ENCODE measurements at places on chromosomes 5 and 9.

- DNase-seq: no peak
These were observed 19.3 kb upstream of the LTC4S start for GRCh38 chr5:179774442-179774841.

GRCh38 chr5:33583332-33583731, 142.6 kb downstream of the TARS1 start:
- DNase-seq: no peak

DNA sequence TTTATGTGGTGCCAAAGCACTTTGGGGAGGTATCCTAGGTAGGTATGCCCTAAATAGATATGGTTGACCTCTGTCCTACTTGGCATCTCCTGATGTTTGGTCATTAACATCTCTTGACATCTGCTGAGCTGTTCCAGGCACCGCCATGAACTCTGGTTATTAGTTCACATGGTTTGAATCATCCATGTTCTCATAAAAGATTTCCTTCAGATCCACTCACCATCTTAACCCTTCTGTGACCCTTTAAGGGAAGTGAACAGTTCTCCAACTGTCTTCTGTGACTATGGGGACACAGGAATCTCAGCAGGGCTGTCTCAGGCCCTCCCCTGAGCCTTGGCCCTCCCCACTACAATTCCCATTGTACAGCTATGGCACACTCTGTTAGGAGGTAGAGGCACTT, 167.7 kb downstream of the CDH6 start:
- no peak for DNase-seq

DNA sequence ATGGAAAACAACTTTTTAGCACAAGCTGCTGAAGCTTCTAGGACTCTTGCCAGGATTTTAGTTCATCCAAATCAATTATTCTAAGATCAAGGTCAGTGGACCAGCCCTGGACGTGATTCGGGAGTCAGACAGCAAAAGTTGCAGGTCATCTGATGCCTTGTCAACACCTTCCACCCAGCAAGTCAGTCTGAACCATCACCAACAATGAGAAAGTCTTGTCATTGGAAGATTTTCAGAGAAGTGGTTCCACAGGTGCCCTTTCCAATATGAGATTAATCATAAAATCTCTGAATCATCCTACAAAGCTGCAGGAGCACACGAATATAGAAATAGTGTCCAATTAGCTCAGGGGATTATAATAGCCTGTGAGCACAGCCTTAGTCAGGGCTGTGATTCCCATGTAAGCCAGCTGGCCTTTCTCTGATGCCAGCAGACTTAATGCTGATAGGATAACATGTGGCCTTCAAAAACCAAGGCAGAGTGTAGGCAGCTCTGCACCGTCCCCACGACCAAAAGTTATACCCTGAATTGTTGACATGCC, 445.0 kb upstream of the TRPC7 start:
- no peak for DNase-seq

GRCh38 chr9:81609782-81610739, 79.3 kb downstream of the TLE1 start:
- DNase-seq: no peak

- no peak for DNase-seq
These were observed 16.1 kb downstream of the AMBP start for GRCh38 chr9:114061830-114062474.

GRCh38 chr5:59830536-59831200, 62.9 kb downstream of the PDE4D start:
- no peak for DNase-seq

DNA sequence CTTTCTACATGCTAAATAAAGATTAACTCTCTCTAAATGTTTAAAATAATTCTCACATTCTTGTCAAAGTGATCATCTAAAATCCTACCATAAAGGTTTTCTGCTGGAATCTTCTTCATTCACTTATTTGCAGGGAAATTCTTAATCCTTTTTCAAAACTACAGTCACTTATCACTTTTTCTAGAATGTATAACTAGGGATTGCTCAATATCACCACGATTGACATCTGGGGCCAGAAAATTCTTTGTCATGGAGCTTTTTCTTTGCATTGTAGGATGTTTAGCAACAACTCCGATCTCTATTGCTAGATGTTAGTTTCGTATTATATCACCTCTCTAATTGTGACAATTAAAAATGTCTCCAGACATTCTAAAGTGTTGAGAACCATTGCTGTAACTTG, 344.9 kb upstream of the PIK3R1 start:
- DNase-seq: no peak

DNA sequence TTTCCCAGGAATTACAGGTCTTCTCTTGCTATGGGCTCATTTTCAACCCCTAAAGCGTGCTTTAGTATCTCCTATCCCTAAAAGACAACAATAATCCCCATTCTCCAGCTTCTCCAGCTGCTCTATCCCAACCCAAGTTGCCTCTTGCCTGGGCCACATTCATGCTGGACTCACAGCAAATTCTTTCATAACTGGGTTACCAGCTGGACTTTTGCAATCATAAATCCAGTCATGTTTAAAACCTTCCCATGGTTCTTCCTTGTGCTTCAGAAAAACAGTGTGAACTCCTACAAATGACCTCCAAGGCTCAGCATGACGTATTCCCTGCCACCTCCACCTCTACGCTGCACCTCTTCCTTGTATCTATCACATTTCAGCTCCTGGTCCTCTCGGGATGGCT, 346.9 kb downstream of the GADD45G start:
- DNase-seq: no peak

DNA sequence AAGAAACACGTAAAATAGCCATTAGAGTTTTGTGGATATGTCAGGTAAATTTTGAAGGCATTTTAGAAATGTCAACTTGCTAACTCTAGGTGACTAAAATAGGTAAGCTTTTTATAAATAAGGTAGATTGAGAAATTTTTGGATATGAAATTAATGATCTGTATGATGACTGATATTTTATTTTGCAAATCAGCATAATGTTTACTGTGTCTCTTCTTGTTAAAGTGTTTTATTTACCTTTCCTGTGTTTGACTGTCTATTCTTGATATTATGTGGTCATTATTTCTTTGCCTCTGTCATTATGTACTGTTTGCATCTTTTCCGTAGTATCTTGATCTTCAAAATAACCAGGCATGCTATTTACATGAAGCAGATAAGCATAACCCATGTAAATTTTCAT, 58.4 kb downstream of the ZCCHC7 start:
- no peak for DNase-seq

Measured in DMS79 treated with DMSO at 0.1 percent for 48 hours (cell line).